ENCODE measurements at places on chromosomes 7 and 10.

GRCh38 chr7:135710417-135711138 lies 17.4 kb downstream of the SLC13A4 start:
- no peak for DNase-seq

- no peak for DNase-seq
These were observed 94.7 kb downstream of the DYNC2I1 start for GRCh38 chr7:158950914-158951635.

DNA sequence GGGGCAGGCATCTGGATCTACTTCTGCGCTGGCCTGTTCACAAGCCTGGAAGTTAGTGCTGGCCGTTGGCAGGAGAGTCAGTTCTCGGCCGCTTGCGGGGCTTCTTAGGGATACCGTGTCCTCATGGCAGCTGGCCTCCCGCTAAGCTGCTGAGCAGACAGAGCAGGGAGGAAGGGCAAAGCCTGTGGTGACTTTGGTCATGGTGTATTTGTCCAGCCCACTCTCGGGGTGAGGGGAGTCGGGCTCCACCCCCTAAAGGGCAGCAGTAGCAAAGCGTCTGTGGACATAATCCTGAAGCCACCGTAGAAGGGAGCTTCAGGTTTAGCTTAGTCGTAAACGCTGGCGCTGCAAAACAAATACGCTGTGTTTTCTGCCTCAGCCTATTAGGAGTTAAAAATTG lies 12.2 kb downstream of the UBE3C start:
- DNase-seq, result no peak

- no peak for DNase-seq
These were observed 283.0 kb downstream of the ADK start for GRCh38 chr10:74433993-74434392.

Data from stimulated activated CD4-positive, alpha-beta T cell treated with anti-CD3 and anti-CD28 coated beads, TNF-alpha, amount 100 ng/mL, for 1 hour (primary cell).